Adrenal gland (tissue), 19 donors: ENCODE measurements at places on chromosomes 5 and 9. TPM values are rescaled to one million over a fixed set of nuclear protein-coding genes. Genes with fewer than 3 reads are reported as not detected.

The SLC36A3 gene
- not detected for total RNA-seq

The CD72 gene
- total RNA-seq: 3.3 TPM

The NUTM2G gene
- total RNA-seq: not detected

The HEMGN gene
- total RNA-seq: not detected

The PPP1R26 gene
- total RNA-seq: 10.3 TPM

The CSNK1G3 gene
- 36.2 TPM for total RNA-seq

The DYNC2I2 gene
- total RNA-seq: 77.9 TPM

The LCN9 gene
- not detected for total RNA-seq

The PCDHGB3 gene
- 2.4 TPM for total RNA-seq
